Cardiac muscle cell (in vitro differentiated cells and primary cell): ENCODE measurements at places on chromosomes 12 and 14.
A peak's percentile ranks its signal among the peaks of the same experiment; 100 is the strongest.

DNA sequence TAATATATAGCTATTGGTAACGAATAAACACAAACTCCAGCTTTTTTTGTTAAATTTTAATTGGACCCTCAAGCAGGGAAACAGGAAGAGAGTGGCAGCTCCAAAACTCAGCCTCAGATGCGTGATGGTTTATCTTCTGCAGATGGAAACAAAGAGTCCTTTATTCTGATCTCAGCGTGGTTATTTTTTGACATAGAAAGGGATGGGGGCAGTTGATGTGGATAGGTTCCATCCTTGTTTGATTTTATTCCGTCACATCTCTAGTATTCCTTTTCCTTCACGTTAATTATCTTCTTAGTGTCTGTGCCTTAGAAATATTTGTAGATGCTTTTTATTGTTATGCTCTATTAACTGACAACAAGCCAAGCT is 447.6 kb upstream of the SEL1L start:
- DNase-seq: no peak

- no peak for DNase-seq
Observed at GRCh38 chr12:57780284-57780897, 2.2 kb upstream of the TSFM start.

- peak; percentile 70 for DNase-seq
Observed at GRCh38 chr12:16603916-16604575, 1.9 kb downstream of the LMO3 start.

- no peak for DNase-seq
Observed at GRCh38 chr12:76755829-76756379, 8.0 kb upstream of the ZDHHC17 start.

GRCh38 chr12:4556735-4557530 is 5.1 kb upstream of the DYRK4 start:
- no peak for DNase-seq

DNA sequence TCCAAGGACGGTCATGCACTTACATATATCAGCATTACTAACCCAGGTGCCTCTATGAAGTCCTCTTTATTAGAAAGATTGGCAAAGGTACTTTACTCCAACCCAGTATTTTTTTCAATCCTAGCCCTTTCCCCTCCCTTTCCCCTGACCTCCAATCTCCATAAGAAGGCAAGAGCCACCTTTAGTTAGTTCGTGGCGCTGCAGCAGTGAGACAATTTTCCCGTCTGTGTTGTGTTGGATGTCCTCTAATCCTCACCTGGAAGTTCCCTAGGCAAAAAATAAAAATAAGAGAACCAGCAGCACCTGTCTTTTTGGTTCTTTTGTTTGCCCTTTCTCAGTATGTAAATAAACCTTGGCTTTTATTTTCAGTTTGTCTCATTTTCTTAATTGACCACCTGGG is 439.6 kb upstream of the LRFN5 start:
- DNase-seq: no peak

DNA sequence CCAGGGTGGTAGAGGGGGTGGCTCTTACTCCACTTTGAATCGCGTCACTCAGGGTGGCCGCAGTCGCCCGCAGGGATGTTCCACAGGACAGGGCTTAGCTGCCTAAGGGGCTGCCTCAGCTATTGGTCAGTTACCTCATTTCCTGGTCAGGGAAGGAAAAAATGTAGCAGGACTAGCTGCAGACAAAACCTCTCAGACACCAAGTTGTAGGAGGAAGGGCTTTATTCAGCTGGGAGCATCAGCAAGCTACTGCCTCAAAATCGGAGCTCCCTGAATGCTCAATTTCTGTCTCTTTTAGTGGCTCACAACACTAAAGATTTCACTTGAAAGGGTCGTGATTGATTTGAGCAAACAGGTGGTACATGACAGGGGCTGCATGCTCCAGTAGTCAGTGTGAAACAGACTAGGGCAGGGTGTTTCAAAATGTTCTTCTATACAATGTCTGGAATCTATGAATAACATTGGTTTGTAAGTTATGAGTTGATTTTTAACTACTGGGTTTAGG is 6.4 kb upstream of the CLEC6A start:
- DNase-seq: no peak

DNA sequence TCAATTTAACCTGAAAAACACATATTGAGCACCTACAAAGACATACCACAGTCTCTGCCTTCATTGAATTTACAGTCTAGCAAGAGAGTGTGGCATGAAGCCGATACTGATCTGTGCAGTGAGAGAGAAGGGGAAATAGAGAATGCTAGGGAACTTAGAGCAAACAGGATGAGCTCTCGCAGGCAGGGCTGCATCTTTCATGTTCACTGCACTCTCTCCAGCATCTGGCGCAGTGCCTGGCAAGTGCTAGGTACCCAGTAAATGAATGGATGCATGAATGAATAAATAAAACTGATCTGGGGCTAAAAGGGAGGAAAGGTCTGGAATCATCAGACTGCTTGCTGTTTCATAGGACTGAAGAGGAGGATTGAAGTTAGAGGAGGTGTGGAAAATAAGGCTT is 256.5 kb upstream of the NPAS3 start:
- no peak for DNase-seq

GRCh38 chr14:88929656-88930436 is 105.4 kb downstream of the TTC8 start:
- no peak for DNase-seq

- no peak for DNase-seq
Observed at GRCh38 chr14:51929166-51929565, 60.2 kb upstream of the RTRAF start.

DNA sequence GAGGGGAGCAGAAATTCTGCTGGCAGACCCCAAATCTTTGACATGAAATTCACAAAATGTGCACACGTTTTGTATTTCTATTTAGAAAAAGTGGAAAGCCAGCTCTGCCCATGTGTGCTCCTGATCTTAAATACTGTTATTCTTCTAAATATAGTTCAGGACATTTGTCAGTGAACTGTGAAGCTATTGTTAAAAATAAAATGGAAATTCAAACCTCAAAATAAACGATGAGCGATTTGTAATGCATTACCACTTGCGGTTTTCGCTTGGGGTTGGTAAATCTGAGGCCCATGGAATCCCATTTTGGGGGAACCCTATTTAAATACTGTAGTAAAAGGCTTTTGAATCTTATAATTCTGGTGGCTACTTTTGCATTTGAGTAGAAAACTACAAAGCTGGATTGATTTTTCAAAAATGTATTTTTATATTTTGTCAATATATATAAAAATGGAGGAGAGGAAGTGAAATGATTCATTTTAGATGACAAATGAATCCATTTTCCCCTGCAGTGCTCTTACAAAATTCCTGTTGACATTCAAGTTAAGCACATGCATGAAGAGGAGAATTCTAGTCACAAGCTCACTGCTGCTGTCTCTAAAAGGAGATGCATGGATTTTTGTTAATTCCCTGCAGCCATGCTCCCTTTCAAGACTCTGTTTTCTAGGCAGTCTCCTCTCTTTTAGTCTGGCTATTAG is 47.1 kb downstream of the FLRT2 start:
- DNase-seq: no peak

GRCh38 chr14:53735916-53736315 is 220.7 kb downstream of the BMP4 start:
- DNase-seq: no peak

DNA sequence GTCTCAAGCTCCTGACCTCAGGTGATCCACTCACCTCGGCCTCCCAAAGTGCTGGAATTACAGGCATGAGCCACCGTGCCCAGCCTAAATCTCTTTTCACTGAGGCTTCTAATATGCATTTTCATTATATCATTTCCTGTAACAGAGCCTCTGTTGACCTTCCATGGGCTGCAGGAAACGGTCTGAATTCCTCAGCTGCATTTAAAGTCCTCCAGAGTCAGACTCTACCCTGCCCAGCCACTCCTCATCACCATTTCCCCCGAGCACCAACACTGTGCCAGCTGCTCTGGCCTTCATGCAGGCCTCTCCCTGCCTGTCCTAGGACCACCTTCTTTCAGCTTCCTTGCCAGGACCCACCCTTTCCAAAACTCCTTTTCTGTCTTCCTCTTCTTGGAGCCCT is 9.8 kb upstream of the NFKBIA start:
- no peak for DNase-seq

GRCh38 chr12:80837342-80837978 is 100.3 kb downstream of the LIN7A start:
- DNase-seq: peak; percentile 66

DNA sequence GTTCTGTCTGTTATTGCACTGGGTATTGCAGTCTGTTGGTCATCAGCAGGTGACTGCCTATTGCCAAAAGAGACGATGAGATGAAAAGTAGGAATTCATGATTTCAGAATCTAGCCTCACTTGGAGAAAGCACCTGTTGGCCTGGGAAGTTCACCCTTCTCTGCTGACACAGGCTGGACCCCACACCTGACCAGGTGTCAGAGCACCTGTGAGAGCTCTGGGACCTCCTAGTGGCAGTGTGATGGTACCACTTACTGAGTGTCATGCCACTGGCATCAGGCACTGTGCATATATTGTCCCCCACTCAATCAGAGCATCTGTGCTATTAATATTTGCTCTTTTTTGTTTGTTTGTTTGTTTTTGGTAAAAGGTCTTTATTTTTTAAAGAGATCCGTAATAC is 68.0 kb downstream of the RASSF3 start:
- no peak for DNase-seq

GRCh38 chr12:66537876-66538275 is 141.0 kb downstream of the GRIP1 start:
- DNase-seq: no peak

- no peak for DNase-seq
Observed at GRCh38 chr14:24403294-24403998, 4.6 kb downstream of the NYNRIN start.

DNA sequence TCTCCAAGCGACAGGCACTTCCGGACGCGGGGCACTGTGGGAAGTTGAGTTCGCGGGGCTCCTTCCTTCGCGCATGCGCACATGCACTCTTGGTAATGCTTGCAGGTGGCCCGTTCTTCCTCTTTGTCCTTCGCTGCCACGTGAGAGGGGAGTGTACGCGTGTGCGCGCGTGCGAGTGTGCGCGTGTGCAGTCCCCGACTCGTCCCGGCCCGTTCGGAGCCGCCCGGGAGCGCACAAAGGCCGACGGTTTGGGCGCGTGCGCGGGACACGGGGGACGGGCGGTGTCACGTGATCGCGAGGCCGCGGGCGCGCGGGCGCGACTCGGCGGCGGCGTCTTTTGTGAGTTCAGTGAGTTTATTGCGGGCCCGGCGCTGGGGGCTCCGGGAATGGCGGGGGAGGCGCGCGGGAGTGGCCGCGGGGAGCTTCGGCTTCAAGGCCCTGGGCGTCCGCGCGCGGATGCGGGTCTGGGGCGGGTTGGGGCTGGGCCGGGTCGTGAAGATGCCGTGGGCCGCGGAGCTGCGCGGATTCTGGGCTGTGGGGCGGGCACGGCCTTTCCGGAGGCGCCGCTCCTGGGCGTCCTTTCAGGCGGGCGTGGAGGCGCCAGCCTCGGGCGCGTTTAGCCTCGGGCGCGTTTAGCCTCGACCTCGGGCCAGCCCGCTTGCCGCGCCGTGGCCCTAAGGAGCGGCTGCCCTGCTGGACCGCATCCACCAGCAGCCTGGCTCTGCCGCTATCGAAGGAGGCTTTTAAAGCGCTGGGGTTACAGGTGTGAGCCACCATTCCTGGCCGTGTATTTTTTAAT is at the start of gene ZNF84:
Gene ZNF84 (plus strand): TSS at position 303 of the 799 bp plus-strand sequence. CDS start 3,959 bp downstream, outside the sequence.
- peak; percentile 98 for DNase-seq

DNA sequence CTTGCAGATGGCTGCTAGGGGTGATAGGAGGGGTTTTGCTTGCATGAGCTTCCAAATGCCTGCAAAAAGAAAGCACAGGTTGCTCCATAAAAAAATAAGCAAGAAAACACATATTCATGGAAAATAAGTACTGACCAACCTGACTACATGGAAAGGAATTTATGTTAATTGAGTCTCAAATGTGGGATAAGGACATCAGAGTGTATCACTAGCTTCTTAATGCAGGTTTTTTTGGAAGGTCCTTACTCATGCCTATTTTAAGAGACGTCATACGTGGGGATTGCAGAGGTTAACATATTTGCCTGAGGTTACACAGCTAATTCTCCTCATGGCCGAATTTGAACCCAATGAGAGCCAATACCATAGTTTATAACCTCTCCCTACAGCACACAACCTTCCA is 116.2 kb downstream of the ASCL1 start:
- DNase-seq: no peak

DNA sequence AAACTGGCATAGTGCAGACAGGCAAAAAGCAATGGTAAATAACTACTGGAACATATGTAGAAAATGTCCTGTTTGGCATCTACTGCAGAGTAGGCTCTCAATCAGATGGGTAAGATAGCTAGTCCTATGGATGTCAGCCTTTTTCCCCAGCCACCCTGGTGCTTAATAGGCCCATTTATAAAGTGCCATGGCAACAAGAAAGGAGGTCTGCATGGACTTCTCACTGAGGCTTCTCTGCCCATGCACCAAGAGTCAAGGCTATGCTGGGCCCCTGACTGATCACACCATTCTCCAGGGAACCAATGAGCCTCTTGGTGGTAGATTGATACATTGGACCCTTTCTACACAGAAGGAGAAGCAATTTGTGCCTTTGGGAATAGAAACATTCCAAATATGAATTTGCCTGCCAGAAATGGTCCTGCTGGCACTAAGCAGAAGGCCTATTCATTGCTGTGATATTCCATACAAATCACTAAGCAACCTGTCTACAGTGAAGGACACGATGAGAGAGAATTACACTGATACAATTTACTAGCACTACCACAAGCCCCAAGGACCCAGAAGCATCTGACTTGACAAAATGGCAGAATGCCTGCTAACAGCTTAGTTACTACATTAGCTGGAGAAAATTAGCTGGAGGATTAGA is 43.8 kb downstream of the RESF1 start:
- DNase-seq: peak; percentile 61

DNA sequence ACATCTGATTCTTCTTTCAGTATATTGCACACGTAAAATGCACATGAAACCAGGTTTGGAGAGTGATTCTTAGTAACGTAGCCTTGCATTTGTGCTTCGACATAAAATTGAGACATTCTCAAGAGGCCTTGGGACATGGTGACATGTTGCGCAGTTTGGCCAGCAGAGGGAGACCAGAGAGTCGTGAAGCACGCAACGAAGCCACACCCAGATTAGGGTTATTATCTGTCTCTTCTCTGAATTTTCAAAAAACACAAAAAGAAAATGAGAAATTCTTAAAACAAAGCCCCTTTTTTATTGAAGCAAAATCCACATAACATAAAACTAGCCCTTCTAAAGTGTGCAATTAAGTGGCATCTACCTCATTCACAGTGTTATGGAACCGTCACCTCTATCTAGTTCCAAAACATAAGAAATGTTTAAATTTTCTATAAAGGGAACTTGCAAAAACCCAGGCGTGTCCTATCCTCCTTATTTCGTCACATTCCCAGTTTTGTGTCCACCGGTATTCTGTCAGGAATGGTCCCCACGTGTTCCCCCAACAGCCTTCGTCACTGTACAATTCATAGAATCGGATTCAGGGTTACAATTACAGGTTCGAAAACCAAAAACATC is 108.8 kb upstream of the ATF7IP start:
- peak; percentile 79 for DNase-seq

DNA sequence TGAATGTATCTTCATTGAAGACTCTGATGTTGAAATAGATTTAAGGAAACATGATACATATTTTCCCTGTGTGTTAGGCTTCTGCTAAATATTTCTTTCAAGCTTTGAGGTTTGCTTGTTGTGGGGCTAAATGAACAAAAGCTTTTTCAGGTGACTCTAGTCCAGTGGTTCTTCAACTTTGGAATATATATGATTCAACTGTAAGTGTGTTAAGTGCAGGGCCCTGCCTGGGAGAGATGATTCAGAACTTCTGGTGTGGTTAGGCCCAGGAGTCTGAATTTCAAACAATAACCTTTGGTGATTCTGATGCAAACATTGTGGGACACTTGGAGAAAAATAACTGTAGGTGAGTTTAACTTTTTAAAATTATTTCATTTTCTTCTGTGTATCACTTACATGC is 93.0 kb downstream of the TRHDE start:
- no peak for DNase-seq
